Hypothalamus (tissue), 51 donors: ENCODE measurements at places on chromosomes 5 and 9.

GRCh38 chr5:30991462-30991861 is 202.0 kb upstream of the CDH6 start:
- no peak for DNase-seq

- DNase-seq: no peak
These were observed 79.4 kb downstream of the AMBP start for GRCh38 chr9:113998525-113999255.

GRCh38 chr5:32123058-32123805 is 50.9 kb downstream of the GOLPH3 start:
- no peak for DNase-seq

DNA sequence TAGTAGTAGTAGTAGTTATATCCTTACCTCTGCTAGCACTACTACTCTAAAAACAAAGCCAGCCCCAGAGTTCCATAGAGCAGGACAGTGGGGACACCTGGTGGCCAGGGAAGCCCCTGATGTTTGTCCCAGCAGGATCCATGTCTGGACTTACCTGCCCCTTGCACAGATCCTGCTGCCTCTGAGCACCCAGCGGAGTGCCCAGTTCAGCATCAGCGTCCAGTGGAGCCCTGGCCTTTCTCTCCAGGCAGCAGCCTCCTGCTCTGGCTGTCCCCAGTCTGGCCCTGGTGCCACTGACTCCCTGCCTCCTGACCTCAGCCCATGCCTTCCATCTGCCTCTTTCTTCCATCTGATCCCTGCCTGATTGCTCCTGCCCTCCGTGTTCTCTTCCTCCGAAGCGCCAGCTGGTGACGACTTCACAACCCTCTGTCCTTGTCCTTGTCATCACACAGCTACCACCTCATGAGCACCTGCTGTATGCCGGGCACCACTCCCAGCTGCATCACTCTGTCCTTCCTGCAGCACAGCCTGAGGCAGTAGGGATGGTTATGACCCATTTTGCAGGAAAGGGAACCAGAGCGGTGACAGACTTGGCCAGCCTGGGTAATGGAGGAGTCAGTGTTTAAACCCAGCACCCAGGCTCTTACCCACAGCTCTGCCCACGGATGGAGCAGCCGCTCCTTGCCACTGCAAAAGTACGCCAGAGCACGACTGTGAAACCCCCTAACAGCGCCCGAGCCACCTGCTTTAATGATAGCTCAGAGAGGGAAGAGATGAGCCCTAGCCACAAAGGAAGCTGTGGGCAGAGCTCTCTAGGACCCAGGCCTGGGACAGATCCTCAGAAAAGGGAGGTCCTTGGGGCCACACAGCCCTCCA is 11.5 kb downstream of the SARDH start:
- no peak for DNase-seq

DNA sequence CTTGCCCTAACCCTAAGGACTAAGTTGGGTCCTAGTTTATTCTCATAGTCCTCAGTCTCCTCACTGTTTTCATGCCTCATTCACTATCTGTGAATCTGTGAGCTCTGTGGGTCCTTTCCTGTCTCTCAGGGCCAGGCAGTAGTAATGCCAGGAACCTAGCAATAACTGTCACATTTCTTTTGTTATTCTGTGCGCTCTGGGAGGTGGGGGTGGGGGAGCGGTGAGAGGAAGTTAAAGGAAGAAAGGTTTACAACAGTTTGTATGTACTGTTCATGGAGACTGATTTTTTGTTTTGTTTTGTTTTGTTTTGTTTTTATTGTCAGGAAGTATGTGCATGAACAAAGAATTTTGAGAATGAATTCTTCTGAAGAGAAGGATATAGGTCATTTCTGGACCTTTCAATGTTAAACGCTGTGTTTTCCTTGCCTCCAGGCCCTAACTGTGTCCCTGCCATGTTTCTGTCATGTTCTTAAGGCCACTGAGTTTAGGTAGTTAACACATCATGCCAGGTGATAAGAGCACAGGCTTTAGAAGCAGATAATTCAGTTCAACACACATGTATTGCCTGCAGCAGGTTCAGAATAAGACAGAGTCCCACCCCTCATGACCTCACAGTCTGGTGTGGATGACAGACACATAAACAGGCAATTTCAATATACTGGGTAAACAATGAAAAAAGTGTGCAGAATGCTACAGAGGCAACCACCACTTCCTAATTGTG is 13.3 kb upstream of the FEM1C start:
- DNase-seq: no peak

GRCh38 chr5:143409926-143410325 is 6.4 kb upstream of the NR3C1 start:
- DNase-seq: no peak

DNA sequence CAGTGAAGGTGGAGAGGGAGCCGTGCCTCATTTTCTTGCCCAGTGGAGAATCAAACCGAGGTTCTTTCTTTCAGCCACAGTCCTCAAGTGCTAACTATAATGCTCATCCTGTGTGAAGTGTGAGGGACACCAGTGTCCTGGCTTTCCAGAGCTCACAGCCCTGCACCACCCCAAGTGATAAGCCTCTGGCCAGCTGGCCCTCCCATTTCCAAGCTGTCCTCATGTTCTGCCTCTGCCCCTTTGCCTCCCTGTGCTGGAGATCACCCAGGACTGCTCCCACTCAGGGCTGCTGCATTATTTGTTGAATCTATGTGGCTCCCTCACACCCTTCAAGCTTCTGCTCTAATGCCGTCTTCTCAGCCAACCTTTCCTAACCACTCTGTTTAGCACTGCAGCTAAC is 224.5 kb upstream of the TUT7 start:
- no peak for DNase-seq
